ENCODE measurements at places on chromosomes 3 and 15.

GRCh38 chr3:171769461-171769860, 40.8 kb downstream of the PLD1 start:
- no peak for DNase-seq

- no peak for DNase-seq
These were observed 40.5 kb downstream of the PPCDC start for GRCh38 chr15:75063889-75064288.

- DNase-seq, result no peak
These were observed 5.8 kb downstream of the IGDCC4 start for GRCh38 chr15:65416845-65417416.

- no peak for DNase-seq
These were observed 6.7 kb downstream of the ABHD17C start for GRCh38 chr15:80701676-80702311.

GRCh38 chr3:80158332-80158731, 390.5 kb upstream of the ROBO1 start:
- no peak for DNase-seq
